ENCODE measurements at places on chromosomes 2 and 18.

DNA sequence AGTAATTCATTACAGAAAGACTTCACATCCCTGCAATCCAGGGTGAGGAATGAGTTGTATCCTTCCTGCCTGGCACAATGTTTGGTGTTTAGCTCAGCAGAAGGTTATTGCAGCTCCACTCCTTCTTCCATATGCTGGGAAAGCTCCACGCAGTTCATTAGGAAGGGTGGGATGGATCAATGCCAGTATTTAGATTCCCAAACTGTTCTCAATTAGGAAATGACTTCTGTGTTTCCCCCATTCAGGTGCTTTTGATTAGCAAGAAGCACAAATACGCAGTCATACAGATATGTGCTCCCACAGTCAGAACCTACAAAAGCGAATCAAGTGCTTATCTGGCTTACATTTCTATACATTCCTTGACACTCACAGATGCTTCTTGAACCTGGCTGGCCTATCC, 340.6 kb downstream of the NYAP2 start:
- no peak for DNase-seq

DNA sequence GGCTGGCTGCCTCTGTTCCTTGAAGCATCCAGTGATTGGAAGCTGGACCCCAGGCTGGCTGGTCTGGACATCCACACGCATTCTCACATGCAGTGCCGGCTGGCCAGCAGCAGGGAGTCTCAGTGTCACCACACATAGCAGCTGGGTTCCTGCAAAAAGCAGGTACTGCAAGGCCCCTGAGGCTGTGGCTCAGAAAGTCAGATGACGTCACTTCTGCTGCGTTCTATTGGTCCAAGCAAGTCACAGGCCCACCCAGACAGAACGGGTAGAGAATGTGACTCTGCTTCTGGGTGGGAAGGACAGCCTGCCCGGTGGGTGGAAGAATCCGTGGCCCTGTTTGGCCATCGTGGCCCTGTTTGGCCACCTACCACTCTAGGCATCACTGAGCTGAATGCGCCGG, 51.3 kb upstream of the SPP2 start:
- DNase-seq: no peak

GRCh38 chr2:23607925-23608324, 222.9 kb downstream of the KLHL29 start:
- DNase-seq: no peak

DNA sequence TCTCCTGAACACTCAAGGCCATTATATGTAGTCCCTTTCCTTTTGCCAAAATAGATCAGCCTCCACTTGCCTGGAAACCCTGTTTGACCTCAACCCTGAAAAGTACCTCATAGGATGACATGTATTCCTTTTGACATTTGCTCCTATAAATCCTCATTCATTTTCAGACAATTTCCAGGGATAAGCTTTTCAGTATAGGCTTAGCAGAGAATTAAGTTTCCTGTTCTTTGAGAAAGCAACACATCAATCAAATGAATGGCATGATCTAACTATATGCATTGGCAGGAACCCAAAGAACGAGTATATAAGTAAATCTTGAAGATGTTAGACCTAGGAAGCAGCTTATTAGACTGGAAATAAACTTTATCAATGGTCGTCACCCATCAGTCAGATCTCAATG, 483.0 kb downstream of the CCDC85A start:
- DNase-seq: no peak

- DNase-seq: no peak
Observed at GRCh38 chr2:119111115-119111975, 47.2 kb downstream of the C1QL2 start.

- no peak for DNase-seq
Observed at GRCh38 chr2:175817221-175817620, 184.8 kb downstream of the LNPK start.

DNA sequence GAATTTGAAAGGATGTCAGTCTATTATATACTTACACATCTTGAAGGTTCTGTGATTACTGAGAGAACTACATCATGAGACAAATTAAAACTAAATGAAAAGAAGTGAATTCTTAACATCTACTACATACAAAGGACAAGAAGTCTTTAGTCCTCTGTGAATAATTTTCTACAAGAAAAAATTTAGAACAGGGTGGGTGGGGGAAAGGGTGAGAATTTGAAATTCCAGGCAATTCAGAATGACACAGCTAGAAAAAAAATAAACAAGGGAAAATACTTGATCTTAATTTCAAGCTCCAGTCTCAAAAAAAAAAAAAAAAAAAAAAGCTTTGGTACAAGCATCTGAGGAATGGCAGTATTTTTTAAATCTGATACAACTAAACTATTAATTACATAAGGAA, 15.5 kb downstream of the CUL3 start:
- no peak for DNase-seq

DNA sequence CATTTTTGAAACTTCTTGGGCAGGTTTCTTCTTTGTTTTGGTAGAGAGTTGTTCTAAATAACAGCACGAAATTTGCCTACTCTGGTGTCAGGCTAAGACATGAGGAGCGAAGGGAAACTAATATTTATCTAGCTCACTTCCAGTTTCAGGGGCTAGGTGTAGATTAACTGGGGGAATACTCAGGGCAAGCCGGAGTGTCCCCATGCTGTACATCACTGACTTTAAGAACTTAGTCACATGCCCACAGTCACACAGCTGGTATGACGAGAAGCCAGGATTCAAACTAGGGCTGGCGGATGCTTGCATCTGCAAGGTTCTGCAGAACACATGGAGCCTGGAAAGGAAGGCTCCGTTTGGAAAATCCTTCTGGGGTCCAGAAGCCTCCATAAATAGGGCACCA, 133.3 kb downstream of the ALPK2 start:
- peak; percentile 45 for DNase-seq

GRCh38 chr2:6929196-6929819, 12.1 kb downstream of the RNF144A start:
- DNase-seq: no peak

DNA sequence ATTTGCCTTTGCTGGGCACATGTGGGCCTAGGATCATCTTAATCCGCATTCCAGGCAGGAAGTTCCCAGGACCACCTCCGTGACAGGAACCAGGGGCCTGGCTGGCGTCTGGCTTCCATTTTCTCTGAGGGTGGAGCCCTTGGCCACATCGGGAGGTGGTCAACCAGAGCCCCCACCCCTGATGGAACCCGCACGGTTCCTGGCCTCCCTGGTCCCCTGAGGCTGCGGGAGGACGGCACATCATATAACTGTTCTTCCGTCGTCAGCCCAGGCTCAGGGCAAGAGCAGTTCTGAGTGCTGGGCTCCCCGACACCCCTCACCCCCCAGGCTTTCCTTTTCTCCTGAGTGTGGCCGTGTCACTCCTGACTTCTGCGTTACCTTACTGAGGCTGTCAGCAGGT, 13.5 kb downstream of the ESPNL start:
- DNase-seq: no peak

DNA sequence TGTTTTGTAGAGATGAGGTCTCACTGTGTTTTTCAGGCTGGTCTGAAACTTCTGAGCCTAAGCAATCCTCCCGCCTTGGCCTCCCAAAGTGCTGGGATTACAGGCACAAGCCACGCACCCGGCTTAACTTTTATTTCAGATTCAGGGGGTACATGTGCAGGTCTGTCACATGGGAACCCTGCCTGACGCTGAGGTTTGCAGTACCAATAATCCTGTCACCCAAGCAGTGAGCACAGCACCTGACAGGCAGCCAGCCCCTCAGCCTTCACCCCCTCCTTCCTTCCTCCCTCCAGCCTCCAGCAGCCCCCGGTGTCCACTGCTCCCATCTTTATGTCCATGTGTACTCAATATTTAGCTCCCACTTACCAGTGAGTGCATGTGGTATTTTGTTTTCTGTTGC, 46.0 kb upstream of the RPL31 start:
- no peak for DNase-seq

- no peak for DNase-seq
Observed at GRCh38 chr18:31428211-31428610, 19.3 kb upstream of the DSG3 start.

DNA sequence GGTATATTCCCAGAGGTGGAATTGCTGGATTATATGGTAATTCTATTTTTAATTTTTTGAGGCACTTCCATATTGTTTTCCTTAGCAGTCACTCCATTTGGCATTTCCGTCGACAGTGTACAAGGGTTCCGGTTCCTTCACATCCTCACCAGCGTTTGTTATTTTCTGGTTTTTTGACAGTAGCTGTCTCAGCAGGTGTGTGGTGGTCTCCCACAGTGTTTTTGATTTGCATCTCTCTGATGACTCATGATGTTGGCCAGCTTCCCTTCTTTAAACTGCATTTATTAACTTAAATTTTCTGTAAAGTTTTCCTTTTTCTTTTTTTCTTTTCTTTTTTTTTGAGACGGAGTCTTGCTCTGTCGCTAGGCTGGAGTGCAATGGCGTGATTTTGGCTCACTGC, 19.7 kb downstream of the SH3BP4 start:
- no peak for DNase-seq

GRCh38 chr2:84980263-84980983, 9.5 kb downstream of the KCMF1 start:
- DNase-seq: no peak

GRCh38 chr2:65788556-65788955, 356.2 kb upstream of the SPRED2 start:
- DNase-seq: no peak

GRCh38 chr18:10797896-10798295, 272.1 kb downstream of the NAPG start:
- DNase-seq: no peak

GRCh38 chr2:46020416-46020815, 276.8 kb upstream of the EPAS1 start:
- DNase-seq: no peak

DNA sequence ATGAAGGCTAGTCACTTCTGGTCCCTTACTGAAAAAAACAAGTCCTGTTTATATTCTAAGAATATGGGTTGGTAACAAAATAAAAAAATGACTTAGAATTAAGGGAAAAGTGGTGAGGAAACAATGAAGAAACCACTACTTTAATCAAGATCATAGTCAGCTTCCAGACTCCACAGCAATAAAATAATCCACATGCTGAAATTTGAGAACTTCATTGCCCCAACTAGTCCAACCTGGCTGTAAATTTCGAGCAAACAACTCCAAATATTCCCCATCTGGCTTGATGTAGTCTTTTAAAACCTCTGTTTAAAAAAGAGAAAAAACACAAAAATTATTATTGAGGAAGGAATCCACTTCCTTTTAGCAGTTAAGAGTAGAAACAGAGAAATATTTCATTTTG, 32.5 kb downstream of the METTL4 start:
- no peak for DNase-seq

DNA sequence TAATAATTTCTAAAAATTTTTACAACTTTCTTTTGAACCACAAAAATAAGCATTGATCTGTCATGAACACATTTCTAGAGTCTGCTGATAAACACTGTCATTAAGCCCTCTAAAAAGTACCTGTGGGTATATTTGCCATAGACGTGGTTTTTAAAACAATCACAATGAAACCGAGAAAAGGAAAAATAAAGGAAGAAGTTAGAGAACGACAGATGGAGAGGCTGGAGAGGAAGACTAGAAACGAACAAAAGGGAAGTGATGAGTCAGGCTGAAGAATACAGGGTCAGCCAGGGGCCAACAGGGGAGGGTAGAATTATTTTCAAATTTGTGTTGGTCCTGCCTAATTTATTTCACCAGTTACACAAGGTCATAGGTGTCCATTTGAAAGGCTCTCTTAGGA, 62.0 kb downstream of the MYL12B start:
- peak; percentile 28 for DNase-seq

GRCh38 chr18:32431753-32432152, 38.9 kb downstream of the GAREM1 start:
- DNase-seq: no peak

DNA sequence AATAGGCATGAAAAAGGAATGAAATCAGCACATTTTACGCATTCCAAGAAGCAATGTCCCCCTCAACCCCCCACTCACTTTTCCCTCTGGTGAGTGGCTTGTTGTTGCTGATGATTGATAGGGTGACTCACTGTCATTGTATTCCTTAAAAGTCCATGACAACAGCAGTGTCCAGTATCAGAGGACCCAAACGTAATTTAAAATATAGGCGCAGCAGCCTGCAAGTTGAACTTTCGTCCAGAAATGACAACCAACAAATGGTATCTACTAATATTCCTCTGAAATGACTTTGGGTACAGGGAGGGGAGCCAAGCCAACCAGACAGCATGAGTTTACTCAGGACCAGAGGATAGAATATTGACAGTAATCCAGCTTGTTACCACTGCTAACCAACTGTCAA, 182.9 kb upstream of the SIX3 start:
- no peak for DNase-seq

- DNase-seq: no peak
Observed at GRCh38 chr2:9211496-9211895, 4.9 kb downstream of the ASAP2 start.

Measured in GM20000 (cell line).